Common myeloid progenitor, CD34-positive (primary cell): ENCODE measurements at places on chromosomes 3 and 15.

GRCh38 chr3:133930341-133930933 is 34.8 kb upstream of the RAB6B start:
- peak; percentile 86 for DNase-seq
- no peaks in the 10 kb centered on the region for H3K27me3 ChIP-seq
- no peak overlapping the region for H3K4me3 ChIP-seq
- H3K36me3 ChIP-seq: no peaks in the 10 kb centered on the region
- H3K4me1 ChIP-seq: no peaks in the 10 kb centered on the region

- no peaks in the 10 kb centered on the region for H3K36me3 ChIP-seq
- H3K27ac ChIP-seq: no peak overlapping the region
- no peak for DNase-seq
- peaks cover 6% of the 10 kb centered on the region for H3K4me1 ChIP-seq
- H3K4me3 ChIP-seq: no peak overlapping the region
These were observed 128.0 kb upstream of the PRICKLE2 start for GRCh38 chr3:64353226-64353625.

GRCh38 chr3:52220380-52221026 is 4.9 kb downstream of the TLR9 start:
- DNase-seq: peak; percentile 90
- no peak overlapping the region for H3K27ac ChIP-seq
- no peaks in the 10 kb centered on the region for H3K27me3 ChIP-seq
- peaks cover 80% of the 10 kb centered on the region for H3K4me1 ChIP-seq
- H3K4me3 ChIP-seq: no peak overlapping the region

GRCh38 chr3:17908399-17909191 is 166.2 kb upstream of the TBC1D5 start:
- no peak overlapping the region for H3K27ac ChIP-seq
- H3K27me3 ChIP-seq: no peaks in the 10 kb centered on the region
- no peak overlapping the region for H3K4me3 ChIP-seq
- peaks cover 42% of the 10 kb centered on the region for H3K4me1 ChIP-seq

DNA sequence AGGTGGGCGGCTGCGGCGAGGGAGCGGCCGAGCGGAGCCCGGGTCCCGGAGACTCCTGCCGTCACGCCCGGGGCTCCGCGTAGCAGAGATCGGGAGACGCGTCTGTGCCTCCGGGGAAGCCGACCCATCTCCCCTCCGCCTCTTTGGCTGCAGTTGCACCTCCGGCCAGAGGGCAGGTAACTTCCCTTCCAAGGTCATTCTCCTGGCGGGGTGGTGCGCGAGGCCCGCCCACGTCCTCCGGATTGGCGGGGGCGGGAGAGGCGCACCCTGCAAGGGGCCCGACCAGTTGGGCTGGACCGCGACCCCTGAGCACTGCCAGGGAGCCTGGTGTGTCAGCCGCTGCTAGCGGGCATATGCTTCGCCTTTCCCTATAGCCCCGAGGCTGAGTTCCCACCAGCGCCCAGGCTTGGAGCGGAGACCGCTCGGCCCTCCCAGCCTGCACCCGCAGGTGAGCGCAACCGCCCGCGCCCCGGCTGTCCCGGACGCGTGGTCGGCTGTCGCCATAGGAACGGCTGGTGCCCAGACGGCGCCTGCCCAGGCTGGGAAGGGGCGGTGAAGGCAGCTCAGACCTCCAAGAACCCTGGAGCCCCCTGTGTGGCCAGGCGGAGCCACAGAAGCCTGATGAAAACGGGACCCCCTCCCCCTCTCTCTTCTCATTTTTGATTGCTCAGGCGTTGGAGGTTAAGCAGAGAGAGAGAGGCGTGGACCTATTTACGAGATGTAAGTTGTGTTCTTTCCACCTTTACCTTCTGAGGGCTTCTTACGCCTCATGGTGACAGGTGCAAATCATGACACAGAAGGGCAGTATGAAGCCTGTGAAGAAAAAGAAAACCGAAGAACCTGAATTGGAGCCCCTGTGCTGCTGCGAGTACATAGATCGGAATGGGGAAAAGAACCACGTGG is 453 bp downstream of the ZDHHC23 start:
- no peaks in the 10 kb centered on the region for H3K27me3 ChIP-seq
- peaks cover 3% of the 10 kb centered on the region for H3K36me3 ChIP-seq
- DNase-seq: peak; percentile 40
- no peak overlapping the region for H3K27ac ChIP-seq
- H3K4me1 ChIP-seq: peaks cover 19% of the 10 kb centered on the region
